SK-N-SH (cell line): ENCODE measurements at places on chromosomes 7 and 10. TPM values are rescaled to one million over a fixed set of nuclear protein-coding genes. Genes with fewer than 3 reads are reported as not detected.

WNT8B gene
- 0.18 and 0.28 TPM in 2 replicates for polyA plus RNA-seq

OR2A1 gene
- polyA plus RNA-seq = not detected in 2 replicates

GRM3 gene
- polyA plus RNA-seq = not detected in 2 replicates

TBATA gene
- polyA plus RNA-seq = not detected in 2 replicates

TRRAP gene
- 19.6 and 24.9 TPM in 2 replicates for polyA plus RNA-seq

LBX1 gene
- not detected in 2 replicates for polyA plus RNA-seq

TUBB8 gene
- polyA plus RNA-seq = 0.06 and 0.13 TPM in 2 replicates

ADCY1 gene
- polyA plus RNA-seq = 0.16 and 0.54 TPM in 2 replicates

SPDYE9 gene
- polyA plus RNA-seq = 0.08 TPM in 1 of 2 replicates, not detected in the other

HACD1 gene
- polyA plus RNA-seq = 23.9 and 31.7 TPM in 2 replicates

ACSM6 gene
- not detected in 2 replicates for polyA plus RNA-seq

TRIM74 gene
- 0.21 and 0.26 TPM in 2 replicates for polyA plus RNA-seq

TMEM130 gene
- polyA plus RNA-seq = 1.2 and 1.3 TPM in 2 replicates

EGR2 gene
- 0.25 and 0.47 TPM in 2 replicates for polyA plus RNA-seq

GIMAP7 gene
- not detected in 2 replicates for polyA plus RNA-seq

CHCHD1 gene
- polyA plus RNA-seq = 57.8 and 60.9 TPM in 2 replicates

LIPJ gene
- not detected in 2 replicates for polyA plus RNA-seq

SPOCK2 gene
- 0.18 and 0.63 TPM in 2 replicates for polyA plus RNA-seq

CPVL gene
- 0.16 TPM in 1 of 2 replicates, not detected in the other for polyA plus RNA-seq

MET gene
- polyA plus RNA-seq = 38.7 and 61.6 TPM in 2 replicates

KIF20B gene
- 1.5 and 2.0 TPM in 2 replicates for polyA plus RNA-seq

ACTR1A gene
- 106 and 117 TPM in 2 replicates for polyA plus RNA-seq

ABCB4 gene
- polyA plus RNA-seq = 0.18 and 0.42 TPM in 2 replicates

TLL2 gene
- 0.28 and 0.36 TPM in 2 replicates for polyA plus RNA-seq

EXOSC1 gene
- 49.0 and 50.0 TPM in 2 replicates for polyA plus RNA-seq

POLR3A gene
- 10.8 and 14.1 TPM in 2 replicates for polyA plus RNA-seq

BAMBI gene
- 2.8 and 2.9 TPM in 2 replicates for polyA plus RNA-seq

SFMBT2 gene
- polyA plus RNA-seq = 0.20 and 0.49 TPM in 2 replicates

OR6V1 gene
- not detected in 2 replicates for polyA plus RNA-seq

STEAP1 gene
- polyA plus RNA-seq = 17.0 and 23.4 TPM in 2 replicates

GFRA1 gene
- 1.6 and 2.6 TPM in 2 replicates for polyA plus RNA-seq

LEP gene
- not detected in 2 replicates for polyA plus RNA-seq

RRP12 gene
- polyA plus RNA-seq = 40.9 and 46.4 TPM in 2 replicates

C10orf62 gene
- 0.07 and 0.19 TPM in 2 replicates for polyA plus RNA-seq

C10orf90 gene
- 0.10 and 0.21 TPM in 2 replicates for polyA plus RNA-seq

ACTL6B gene
- 0.67 and 0.93 TPM in 2 replicates for polyA plus RNA-seq

LGI1 gene
- polyA plus RNA-seq = 0.03 TPM in 1 of 2 replicates, not detected in the other

TNS3 gene
- polyA plus RNA-seq = 68.8 and 72.3 TPM in 2 replicates

PNLIPRP1 gene
- polyA plus RNA-seq = not detected in 2 replicates
